ENCODE measurements at places on chromosomes 7 and 10. TPM values are rescaled to one million over a fixed set of nuclear protein-coding genes. Genes with fewer than 3 reads are reported as not detected.

The INSYN2A gene
- total RNA-seq, result not detected

DNA sequence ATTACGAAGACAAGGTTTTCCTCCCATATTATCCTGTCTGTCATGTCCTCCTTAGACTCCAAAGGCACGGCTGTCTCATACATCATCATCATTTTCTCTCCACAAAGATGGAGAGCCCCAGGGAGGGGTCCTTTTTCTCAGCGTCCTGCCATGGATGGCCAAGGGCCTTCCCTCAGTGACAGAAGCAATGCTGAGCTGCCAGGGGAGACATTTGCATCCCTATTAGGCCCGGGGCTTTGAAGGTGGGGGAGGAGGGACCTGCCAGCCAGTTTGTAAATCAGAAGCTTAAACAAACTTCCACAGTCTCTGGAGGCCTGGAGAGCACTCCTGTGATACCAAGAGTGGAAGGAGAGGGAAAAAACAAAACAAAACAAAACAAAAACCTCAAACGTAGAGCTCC is 112.4 kb upstream of the ADO start:
- no peaks in the 10 kb centered on the region for H3K36me3 ChIP-seq
- H3K4me1 ChIP-seq, result no peaks in the 10 kb centered on the region
- H3K4me3 ChIP-seq, result no peak overlapping the region
- H3K27me3 ChIP-seq, result no peaks in the 10 kb centered on the region

The CPVL gene
- total RNA-seq, result 56.6 TPM

DNA sequence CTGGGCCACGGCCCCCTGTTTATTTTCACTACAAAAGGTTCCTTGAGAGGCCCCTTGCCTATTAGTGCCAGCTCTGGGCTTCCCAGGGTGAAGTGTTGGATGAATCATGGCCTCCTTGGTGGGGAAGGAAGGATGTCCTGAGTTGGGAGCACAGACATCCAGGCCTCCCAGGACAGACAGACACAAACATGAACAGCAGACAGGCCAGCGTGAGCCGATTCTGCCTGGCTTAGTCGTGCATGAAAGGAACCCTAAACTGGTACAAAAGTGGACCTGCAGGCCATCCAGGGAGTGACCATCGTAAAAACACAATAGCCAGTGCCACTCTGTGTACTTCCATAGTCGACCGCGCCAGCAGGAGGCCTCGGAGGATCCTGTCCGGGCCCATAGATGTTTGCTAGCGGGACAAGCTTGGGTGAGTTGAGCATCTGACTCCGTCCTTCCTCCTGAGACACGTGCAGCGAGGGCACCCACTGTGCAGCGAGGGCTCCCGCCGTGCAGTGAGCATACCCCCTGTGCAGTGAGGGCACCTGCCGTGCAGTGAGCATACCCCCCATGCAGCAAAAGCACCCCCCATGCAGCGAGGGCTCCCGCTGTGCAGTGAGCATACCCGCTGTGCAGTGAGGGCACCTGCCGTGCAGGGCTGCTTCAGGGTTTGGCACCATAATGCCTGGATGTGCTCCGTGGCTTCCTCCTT is 51.3 kb upstream of the PRKAR1B start:
- H3K36me3 ChIP-seq, result peaks cover 3% of the 10 kb centered on the region
- H3K4me1 ChIP-seq, result no peaks in the 10 kb centered on the region
- H3K27ac ChIP-seq, result no peak overlapping the region
- no peak for DNase-seq
- H3K4me3 ChIP-seq, result no peak overlapping the region

The FAM237B gene
- not detected for total RNA-seq

DNA sequence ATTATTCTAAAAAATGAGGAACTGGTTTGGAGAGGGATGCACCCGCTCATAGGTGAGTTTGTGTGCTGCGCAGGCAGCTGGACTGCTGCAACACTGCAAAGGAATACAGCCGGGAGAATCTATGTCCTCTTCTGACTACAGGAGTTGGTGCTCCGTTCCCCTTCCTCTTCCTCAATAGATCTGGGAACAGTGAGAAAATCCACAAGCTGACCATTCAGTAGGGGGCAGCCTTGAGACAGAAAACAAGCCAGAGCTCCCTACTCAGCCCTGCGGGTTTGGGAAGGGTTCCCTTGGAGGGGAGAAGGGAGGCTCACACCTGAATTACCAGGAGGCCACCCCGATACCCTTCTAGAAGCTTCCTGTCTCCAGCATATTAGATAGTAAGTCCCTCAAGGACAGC is 87.3 kb upstream of the FOXI2 start:
- H3K27me3 ChIP-seq, result no peaks in the 10 kb centered on the region
- no peak overlapping the region for H3K27ac ChIP-seq
- no peak overlapping the region for H3K4me3 ChIP-seq
- H3K4me1 ChIP-seq, result no peaks in the 10 kb centered on the region
- DNase-seq, result peak; percentile 69

DNA sequence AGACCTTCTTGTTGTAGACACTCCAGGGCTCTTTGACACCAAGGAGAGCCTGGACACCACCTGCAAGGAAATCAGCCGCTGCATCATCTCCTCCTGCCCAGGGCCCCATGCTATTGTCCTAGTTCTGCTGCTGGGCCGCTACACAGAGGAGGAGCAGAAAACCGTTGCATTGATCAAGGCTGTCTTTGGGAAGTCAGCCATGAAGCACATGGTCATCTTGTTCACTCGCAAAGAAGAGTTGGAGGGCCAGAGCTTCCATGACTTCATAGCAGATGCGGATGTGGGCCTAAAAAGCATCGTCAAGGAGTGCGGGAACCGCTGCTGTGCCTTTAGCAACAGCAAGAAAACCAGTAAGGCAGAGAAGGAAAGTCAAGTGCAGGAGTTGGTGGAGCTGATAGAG is 5.5 kb downstream of the GIMAP7 start:
- H3K27me3 ChIP-seq, result peaks cover 4% of the 10 kb centered on the region
- H3K27ac ChIP-seq, result no peak overlapping the region
- H3K4me1 ChIP-seq, result no peaks in the 10 kb centered on the region

DNA sequence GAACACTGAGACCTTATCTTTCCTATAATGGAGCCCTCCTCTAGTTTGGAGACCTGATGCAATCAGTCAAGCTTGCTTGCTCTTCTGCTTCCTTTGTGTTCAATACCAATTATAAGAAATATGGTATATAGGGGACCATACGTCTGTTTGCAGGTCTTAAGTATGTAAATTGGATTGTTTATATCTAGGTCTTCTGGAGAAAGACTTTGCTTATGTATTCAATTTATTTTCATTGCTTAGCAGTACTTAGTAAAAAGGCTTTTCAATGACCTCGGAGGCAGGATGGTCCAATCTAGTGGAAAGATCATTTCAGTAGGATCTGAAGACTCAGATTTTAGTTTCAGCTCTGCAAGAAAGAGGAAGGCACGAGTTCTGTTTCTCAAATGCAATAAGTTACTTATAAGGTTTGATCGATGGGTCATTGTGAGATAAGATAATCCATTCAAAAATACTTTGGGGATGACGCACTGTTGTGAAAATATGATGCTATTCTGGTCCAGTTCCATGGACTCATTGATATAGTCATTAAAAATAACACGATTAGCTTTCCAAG is 571.6 kb downstream of the SH2D4B start:
- H3K4me3 ChIP-seq, result no peak overlapping the region
- H3K36me3 ChIP-seq, result no peaks in the 10 kb centered on the region
- H3K27me3 ChIP-seq, result no peaks in the 10 kb centered on the region
- no peaks in the 10 kb centered on the region for H3K4me1 ChIP-seq
- no peak overlapping the region for H3K27ac ChIP-seq
- no peak for DNase-seq

DNA sequence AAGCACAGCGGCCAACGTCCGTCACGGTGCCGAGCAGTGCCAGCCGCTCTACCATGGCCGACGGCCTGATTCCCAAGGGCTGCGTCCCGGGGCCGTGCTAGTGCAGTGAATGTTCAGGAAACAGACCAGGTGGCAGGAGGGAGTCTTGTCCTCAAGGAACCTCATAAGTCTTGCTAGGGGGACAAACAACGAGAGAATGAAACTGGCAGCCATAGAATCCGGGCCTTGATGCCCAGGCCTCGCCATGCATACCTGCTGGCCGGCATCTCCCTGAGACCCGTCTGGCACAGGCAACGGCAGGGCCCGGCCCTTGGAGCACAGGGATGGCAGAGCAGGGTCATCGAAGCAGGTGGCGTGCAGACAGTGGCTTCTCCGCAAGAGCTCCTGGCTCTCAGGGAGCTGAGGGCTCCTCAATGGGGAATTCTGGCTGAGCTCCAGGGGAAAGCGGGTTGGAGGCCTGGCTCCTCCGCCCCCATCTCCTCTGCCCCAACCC is 58.8 kb downstream of the DIP2C start:
- H3K36me3 ChIP-seq, result no peaks in the 10 kb centered on the region
- H3K27me3 ChIP-seq, result no peaks in the 10 kb centered on the region
- H3K4me1 ChIP-seq, result peaks cover 23% of the 10 kb centered on the region
- no peak overlapping the region for H3K4me3 ChIP-seq
- no peak overlapping the region for H3K27ac ChIP-seq

- no peak for DNase-seq
- H3K27me3 ChIP-seq, result no peaks in the 10 kb centered on the region
- peaks cover 2% of the 10 kb centered on the region for H3K4me1 ChIP-seq
- no peaks in the 10 kb centered on the region for H3K36me3 ChIP-seq
These were observed 164.5 kb upstream of the LRGUK start for GRCh38 chr7:133962646-133963045.

The FKBP6 gene
- not detected for total RNA-seq

DNA sequence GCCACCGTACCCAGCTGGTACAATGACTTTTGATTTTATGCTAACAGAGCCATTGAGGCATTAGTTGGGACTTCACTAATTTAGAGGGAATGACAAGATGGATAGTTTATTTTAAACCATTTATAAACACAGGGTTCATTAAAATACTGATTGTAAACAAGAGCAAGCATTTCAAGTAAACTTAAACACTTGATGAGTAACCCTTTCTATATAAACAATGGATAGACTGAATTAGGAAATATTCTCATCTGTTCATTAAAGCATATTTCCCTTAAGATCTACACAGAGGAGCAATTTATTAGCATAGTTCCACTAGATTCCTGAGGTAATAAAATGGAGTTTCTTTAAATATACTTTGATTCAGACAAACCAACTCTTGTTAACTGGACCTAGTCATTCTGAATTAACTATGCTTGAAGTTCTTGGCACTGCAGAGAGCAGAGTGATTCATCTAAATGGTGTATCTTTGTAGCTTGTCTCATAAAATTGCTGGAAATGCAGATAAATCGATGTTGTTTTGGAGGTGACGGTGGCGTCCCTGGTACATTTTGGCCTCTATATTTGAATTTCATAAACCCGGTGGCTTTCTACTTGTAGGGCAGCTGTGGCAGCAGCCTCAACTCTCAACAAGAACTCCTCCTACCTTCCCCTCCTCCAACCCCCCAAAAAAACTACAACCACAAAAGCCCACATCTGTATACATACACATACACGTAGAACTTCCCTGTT is 15.4 kb upstream of the VDAC2 start:
- H3K36me3 ChIP-seq, result no peaks in the 10 kb centered on the region
- no peaks in the 10 kb centered on the region for H3K4me1 ChIP-seq
- H3K27ac ChIP-seq, result no peak overlapping the region
- DNase-seq, result no peak
- H3K27me3 ChIP-seq, result no peaks in the 10 kb centered on the region
- no peak overlapping the region for H3K4me3 ChIP-seq

DNA sequence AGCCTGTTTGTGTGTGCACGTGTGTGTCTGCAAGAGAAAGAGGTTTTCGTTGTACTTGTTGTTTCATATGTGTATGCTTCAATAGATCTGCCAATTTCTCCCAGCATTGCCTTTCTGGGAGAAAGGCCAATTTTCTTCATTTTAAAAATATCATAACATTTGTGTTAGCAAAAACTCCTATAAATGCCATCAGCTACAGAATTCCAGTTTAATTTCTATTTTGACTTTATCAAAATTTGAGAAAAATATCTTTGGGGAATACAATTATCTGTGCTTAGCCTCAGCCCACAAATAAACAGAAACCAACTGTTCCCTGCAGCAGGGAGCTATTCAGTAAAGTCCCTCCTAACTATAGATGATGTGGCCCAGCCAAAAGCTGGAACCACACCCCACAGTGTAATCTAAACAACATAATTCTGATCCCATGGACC is 68.3 kb upstream of the MGMT start:
- H3K4me3 ChIP-seq, result no peak overlapping the region
- no peaks in the 10 kb centered on the region for H3K27me3 ChIP-seq
- H3K4me1 ChIP-seq, result peaks cover 27% of the 10 kb centered on the region

- no peak overlapping the region for H3K4me3 ChIP-seq
- no peak for DNase-seq
- no peaks in the 10 kb centered on the region for H3K27me3 ChIP-seq
- H3K36me3 ChIP-seq, result no peaks in the 10 kb centered on the region
- H3K4me1 ChIP-seq, result peaks cover 7% of the 10 kb centered on the region
These were observed 25.8 kb downstream of the AP5Z1 start for GRCh38 chr7:4800926-4801838.

DNA sequence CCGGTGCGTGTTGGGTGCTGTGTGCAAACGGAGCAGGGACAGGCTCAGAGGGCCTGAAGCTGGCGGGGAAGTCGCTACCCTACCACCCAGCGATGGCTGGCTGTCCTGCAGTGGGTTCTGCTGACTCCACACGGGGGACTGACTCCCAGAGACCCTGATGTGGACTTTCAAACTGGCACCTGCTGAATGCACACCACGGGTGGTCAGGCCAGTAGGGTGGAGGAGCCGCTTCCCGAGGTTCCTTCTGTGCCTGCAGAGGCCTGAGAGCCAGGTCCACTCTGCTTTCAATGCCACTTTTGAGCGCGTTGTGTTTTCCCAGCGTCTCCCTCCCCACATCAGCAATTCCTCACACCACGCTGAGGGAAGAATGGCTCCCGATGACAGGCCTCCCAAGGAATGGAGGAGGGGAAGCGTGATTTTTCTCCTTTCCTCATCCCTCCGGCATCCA is 135.3 kb downstream of the ADARB2 start:
- H3K27me3 ChIP-seq, result no peaks in the 10 kb centered on the region
- no peak for DNase-seq
- no peak overlapping the region for H3K27ac ChIP-seq
- no peak overlapping the region for H3K4me3 ChIP-seq

- DNase-seq, result peak; percentile 88
- no peak overlapping the region for H3K27ac ChIP-seq
- H3K4me1 ChIP-seq, result peaks cover 16% of the 10 kb centered on the region
- no peak overlapping the region for H3K4me3 ChIP-seq
These were observed 21.7 kb downstream of the AMZ1 start for GRCh38 chr7:2709553-2710285.

The EBF3 gene
- total RNA-seq, result 0.40 TPM

The ZNF212 gene
- 15.7 TPM for total RNA-seq

The MNX1 gene
- total RNA-seq, result not detected

GRCh38 chr10:102831322-102832071 is 5.7 kb downstream of the CYP17A1 start:
- H3K27ac ChIP-seq, result no peak overlapping the region
- DNase-seq, result no peak
- no peaks in the 10 kb centered on the region for H3K4me1 ChIP-seq
- no peak overlapping the region for H3K4me3 ChIP-seq

- H3K27me3 ChIP-seq, result no peaks in the 10 kb centered on the region
- no peak overlapping the region for H3K27ac ChIP-seq
- peaks cover 23% of the 10 kb centered on the region for H3K4me1 ChIP-seq
- DNase-seq, result no peak
These were observed 104.7 kb downstream of the LHPP start for GRCh38 chr10:124566222-124566888.

Data from neural progenitor cell (in vitro differentiated cells).